ENCODE measurements at places on chromosomes 2 and 18.

DNA sequence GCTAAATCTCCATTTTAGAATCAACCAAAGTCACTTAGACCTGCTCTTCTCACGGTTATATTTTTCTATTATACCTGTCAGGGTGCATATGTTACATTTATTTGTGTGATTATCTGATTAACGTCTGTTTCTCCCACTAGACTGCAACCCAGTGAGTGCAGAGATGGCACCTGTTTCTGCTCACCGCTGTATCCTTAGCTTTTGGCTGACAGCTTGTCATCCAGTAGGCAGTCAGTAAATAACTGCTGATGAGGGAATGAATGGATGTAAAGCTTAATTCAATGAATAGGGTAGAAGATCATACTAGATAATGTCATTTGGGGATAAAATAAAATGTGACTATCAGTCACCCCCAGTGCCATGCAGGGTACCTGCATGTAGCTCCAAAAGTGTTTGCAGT lies 6.9 kb upstream of the CHRNA1 start:
- no peak overlapping the region for H3K27ac ChIP-seq
- no peaks in the 10 kb centered on the region for H3K36me3 ChIP-seq
- H3K27me3 ChIP-seq, result no peaks in the 10 kb centered on the region
- DNase-seq, result no peak

GRCh38 chr2:224579411-224579810 lies 5.8 kb downstream of the CUL3 start:
- H3K27ac ChIP-seq, result no peak overlapping the region
- no peaks in the 10 kb centered on the region for H3K27me3 ChIP-seq
- no peak for DNase-seq
- peaks cover 94% of the 10 kb centered on the region for H3K4me1 ChIP-seq

- no peaks in the 10 kb centered on the region for H3K4me1 ChIP-seq
- H3K27ac ChIP-seq, result no peak overlapping the region
- no peaks in the 10 kb centered on the region for H3K36me3 ChIP-seq
- no peak overlapping the region for H3K4me3 ChIP-seq
Measured at GRCh38 chr2:206521612-206522011, 78.3 kb downstream of the ADAM23 start.

DNA sequence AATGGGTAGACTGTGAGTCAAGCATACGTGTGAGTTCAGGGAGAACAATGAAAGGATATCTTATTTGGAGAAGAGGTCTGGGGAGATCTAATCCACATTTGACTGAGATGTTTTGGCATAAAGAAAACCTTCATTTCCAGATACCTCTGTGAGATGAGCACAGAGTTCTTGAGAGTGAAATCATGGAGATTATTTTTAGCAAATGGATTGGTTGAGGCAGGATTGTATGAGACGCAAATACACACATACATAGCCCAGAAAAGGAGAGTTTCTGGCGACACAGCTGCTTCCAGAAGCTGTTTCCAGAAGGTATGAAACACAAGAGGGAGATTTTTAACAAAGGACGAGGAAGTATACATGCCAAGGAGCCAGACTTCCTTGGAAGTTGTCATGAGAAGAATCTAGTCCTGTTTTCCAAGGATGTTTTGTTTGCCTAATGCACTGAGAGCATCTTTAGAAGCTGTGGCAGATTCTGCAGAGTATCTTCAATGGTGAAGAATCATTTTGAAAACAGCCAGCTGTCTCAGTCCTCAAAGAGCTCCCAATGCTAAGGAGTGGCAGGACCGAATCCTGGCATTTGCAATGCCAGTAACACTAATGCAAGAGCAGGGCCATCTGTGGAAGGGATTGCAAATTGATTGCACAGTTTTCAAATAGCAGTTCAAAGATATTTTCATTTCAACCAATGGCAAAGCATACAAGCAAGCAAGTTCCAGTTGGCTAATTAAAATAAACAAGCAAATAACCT lies 177.2 kb downstream of the SETBP1 start:
- H3K4me1 ChIP-seq, result no peaks in the 10 kb centered on the region
- H3K36me3 ChIP-seq, result no peaks in the 10 kb centered on the region
- H3K27ac ChIP-seq, result no peak overlapping the region
- DNase-seq, result no peak

- no peaks in the 10 kb centered on the region for H3K36me3 ChIP-seq
- H3K4me3 ChIP-seq, result no peak overlapping the region
- no peaks in the 10 kb centered on the region for H3K4me1 ChIP-seq
Measured at GRCh38 chr2:104757056-104757455, 96.9 kb upstream of the POU3F3 start.

GRCh38 chr2:135055182-135055786 lies 3.2 kb downstream of the RAB3GAP1 start:
- H3K27ac ChIP-seq, result no peak overlapping the region
- H3K36me3 ChIP-seq, result no peaks in the 10 kb centered on the region
- peaks cover 42% of the 10 kb centered on the region for H3K4me1 ChIP-seq

GRCh38 chr2:8500124-8501054 lies 181.5 kb upstream of the ID2 start:
- no peak overlapping the region for H3K4me3 ChIP-seq
- DNase-seq, result no peak
- H3K27ac ChIP-seq, result no peak overlapping the region
- no peaks in the 10 kb centered on the region for H3K27me3 ChIP-seq
- H3K4me1 ChIP-seq, result no peaks in the 10 kb centered on the region

GRCh38 chr2:178257127-178257526 lies 62.8 kb downstream of the OSBPL6 start:
- no peak for DNase-seq
- no peak overlapping the region for H3K27ac ChIP-seq
- H3K27me3 ChIP-seq, result no peaks in the 10 kb centered on the region
- no peaks in the 10 kb centered on the region for H3K4me1 ChIP-seq

GRCh38 chr2:157432475-157433106 lies 11.3 kb downstream of the CYTIP start:
- H3K4me1 ChIP-seq, result peaks cover 85% of the 10 kb centered on the region
- H3K4me3 ChIP-seq, result peak overlapping the region; percentile 8
- H3K36me3 ChIP-seq, result peaks cover 72% of the 10 kb centered on the region
- DNase-seq, result no peak
- no peaks in the 10 kb centered on the region for H3K27me3 ChIP-seq

Data from CD4-positive, alpha-beta memory T cell (primary cell).